Left renal pelvis (tissue), 4 donors: ENCODE measurements at places on chromosomes 3 and 15.

- DNase-seq = no peak
Measured at GRCh38 chr3:185317674-185318073, 45.3 kb upstream of the MAP3K13 start.

DNA sequence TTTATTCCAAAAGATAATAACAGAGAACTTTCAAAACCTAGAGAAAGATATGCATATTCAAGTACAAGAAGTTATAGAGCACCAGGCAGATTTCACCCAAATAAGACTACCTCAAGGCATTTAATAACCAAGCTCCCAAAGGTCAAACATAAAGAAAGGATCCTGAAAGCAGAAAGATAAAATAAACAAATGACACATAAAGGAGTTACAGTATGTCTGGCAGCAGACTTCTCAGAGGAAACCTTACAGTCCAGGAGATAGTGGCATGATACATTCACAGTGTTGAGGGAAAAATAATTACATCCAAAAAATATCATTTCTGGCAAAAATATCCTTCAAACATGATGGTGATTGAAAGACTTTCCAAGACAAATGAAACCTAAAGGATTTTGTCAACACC lies 185.8 kb upstream of the POU1F1 start:
- no peak for DNase-seq

DNA sequence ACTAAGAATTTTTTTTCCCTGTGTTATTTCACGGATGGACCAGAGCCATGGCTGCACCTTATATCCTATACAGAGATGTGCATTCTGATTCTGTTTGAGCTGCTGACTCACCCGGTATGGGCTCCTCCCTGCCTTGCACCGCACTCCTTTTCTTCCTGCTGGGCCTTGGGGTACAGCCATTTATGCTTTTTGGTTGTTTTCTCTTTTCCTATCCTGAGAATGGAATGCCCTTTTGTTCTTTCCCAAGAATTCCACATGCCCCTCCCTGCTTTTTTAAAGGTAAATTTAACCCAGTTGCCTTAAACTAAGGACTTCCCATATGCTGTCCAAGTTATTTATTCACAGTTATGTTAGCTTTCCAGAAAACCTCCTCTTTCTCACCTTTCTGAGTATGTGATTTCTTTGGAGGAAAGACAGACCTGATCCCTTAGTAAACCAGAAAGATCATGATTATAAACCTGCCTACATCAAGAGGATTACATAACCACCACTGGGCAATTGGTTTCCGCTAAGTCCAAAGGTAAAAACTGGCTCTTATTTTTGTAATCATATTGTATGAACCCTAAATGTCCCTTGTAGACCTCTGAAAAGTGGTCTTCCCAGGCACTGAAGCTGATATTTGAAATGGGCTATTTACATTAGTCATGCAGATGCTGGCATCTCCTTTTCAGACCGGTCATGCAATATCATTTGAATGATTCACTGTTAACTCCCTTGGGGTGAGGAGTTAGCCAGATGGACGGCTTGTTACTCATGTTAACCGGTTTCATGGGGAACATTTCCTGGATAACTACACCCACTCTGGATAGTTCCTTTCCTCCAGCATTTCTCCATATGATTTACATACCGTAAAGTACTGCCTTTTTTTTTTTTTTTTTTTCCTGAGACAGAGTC lies 45.5 kb downstream of the TMOD3 start:
- no peak for DNase-seq

GRCh38 chr15:35308802-35309201 lies 223.7 kb upstream of the NANOGP8 start:
- DNase-seq = peak; percentile 55

- DNase-seq = no peak
Measured at GRCh38 chr15:49215768-49216739, 46.0 kb downstream of the GALK2 start.

- no peak for DNase-seq
Measured at GRCh38 chr15:41392659-41393058, 9.6 kb downstream of the NDUFAF1 start.

GRCh38 chr15:52651868-52652267 lies 27.3 kb downstream of the ATOSA start:
- peak; percentile 77 for DNase-seq

DNA sequence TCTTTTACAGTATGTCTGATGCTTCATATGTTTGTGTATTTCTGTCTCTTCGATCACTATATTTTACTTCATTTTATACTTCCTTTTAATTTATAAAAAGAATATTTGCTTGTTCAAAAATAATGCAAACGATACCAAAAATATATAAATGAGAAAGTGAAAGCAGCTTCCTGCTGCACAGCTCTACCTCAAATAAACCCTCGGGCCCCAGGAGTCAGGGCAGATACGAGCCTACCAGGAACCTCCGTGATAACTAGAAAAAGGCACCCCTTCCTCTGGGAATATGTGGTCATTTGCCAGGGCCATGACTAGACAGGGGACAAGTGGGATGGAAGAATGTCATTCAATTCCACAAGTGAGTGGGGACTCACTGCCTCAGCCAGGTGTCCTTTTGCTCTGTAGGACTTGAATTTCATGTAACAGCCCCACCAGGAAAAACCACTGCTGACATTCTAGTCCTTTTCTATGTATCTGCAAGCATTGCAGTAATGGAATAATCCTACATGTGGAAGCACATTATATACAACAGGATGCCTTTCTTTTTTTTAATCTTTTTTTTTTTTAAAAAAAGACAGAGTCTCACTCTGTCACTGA lies 133.3 kb downstream of the SUCLG2 start:
- no peak for DNase-seq

- DNase-seq = no peak
Measured at GRCh38 chr15:49154799-49155109, 645 bp downstream of the COPS2 start.
